ENCODE measurements at places on chromosomes 3 and 15. TPM values are rescaled to one million over a fixed set of nuclear protein-coding genes. Genes with fewer than 3 reads are reported as not detected.

SLC12A1 gene
- total RNA-seq, result not detected

GRCh38 chr3:161409069-161409468 lies 37.8 kb upstream of the SPTSSB start:
- no peak for DNase-seq

DNA sequence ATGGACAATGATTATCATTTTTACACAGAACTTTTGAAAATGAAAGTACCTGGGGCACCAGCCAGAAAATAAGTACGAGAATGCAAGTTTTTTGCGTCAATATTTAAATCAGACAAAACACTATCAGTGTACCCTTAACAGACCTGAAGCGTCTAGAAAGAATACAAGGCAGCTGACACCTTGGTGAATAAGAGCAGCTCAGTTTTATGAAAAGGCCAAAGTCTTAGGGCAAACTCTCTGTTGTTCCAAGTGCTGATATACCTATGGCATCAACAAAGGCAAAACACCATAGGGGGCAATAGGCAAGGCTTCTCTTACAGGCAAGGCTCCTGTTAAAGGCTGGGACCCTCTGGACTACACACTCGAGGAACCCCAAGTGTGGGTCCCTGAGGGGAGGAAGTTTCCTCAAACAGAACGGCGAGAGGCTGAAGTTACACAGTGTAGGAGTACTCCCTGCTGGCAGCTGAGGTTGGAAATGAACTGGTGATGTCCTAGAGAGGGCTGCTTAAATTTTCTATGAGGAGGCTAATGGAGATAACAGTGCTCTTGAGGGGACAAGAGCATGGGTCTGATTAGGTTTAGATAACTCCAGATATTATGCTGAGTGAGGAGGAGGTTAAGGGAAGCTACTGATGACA lies 291.0 kb downstream of the TIGIT start:
- DNase-seq, result no peak

GRCh38 chr15:48411971-48412591 lies 80.9 kb downstream of the DUT start:
- no peak for DNase-seq

- no peak for DNase-seq
These were observed 82.3 kb downstream of the LPP start for GRCh38 chr3:188236271-188236670.
